ENCODE measurements at places on chromosomes 16 and 17.
A peak's percentile ranks its signal among the peaks of the same experiment; 100 is the strongest.

- H3K4me1 ChIP-seq = no peaks in the 10 kb centered on the region
- H3K4me3 ChIP-seq = no peak overlapping the region
Observed at GRCh38 chr17:51653878-51654277, 393.5 kb downstream of the UTP18 start.

- H3K27ac ChIP-seq = no peak overlapping the region
- no peaks in the 10 kb centered on the region for H3K36me3 ChIP-seq
- no peak overlapping the region for H3K4me3 ChIP-seq
- DNase-seq = no peak
- H3K4me1 ChIP-seq = peaks cover 8% of the 10 kb centered on the region
- H3K27me3 ChIP-seq = no peaks in the 10 kb centered on the region
Observed at GRCh38 chr17:7748076-7748775, 30.7 kb downstream of the DNAH2 start.

DNA sequence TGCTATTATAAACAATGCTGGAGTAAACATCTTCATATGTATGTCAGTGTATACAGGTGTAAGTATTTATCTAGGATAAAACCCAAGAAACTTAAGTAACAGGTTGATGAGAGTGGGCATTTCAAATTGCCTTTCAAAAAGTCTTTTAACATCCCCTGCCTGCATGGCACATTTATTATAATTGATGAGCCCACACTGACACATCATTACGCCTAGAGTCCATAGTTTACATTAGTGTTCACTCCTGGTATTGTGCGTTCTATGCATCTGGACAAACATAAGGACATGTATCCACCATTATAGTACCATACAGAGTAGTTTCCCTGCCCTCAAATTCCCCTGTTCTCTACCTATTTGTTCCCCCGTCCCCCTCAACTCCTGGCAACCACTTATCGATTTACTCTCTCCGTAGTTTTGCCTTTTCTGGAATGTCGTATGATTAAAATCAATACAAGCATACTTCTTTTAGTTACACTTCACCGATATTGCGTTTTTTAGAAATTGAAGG is 53.7 kb downstream of the NACA2 start:
- no peaks in the 10 kb centered on the region for H3K27me3 ChIP-seq
- H3K4me1 ChIP-seq = no peaks in the 10 kb centered on the region
- no peak overlapping the region for H3K27ac ChIP-seq
- no peaks in the 10 kb centered on the region for H3K36me3 ChIP-seq
- DNase-seq = no peak

DNA sequence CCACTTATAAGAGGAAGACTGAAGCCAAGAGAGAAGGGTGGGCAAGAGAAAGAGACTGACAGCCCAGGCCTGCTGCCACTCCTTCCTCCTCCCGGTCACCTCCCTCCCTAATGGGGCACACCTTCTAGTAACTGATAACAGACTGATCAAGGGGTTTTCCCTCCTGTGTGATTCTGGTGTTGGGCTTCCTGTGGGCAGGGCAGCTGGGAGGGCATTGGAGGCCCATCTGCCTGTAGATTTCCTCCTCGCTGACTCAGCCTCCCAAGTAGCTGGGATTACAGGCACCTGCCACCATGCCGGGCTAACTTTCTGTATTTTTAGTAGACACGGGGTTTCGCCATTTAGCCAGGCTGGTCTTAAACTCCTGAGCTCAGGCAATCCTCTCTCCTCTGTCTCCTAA is 16.2 kb downstream of the CA4 start:
- no peaks in the 10 kb centered on the region for H3K27me3 ChIP-seq
- peaks cover 21% of the 10 kb centered on the region for H3K4me1 ChIP-seq
- H3K36me3 ChIP-seq = no peaks in the 10 kb centered on the region
- no peak overlapping the region for H3K27ac ChIP-seq
- no peak for DNase-seq

GRCh38 chr17:83149761-83150251 is 70.4 kb downstream of the METRNL start:
- H3K27me3 ChIP-seq = no peaks in the 10 kb centered on the region
- no peaks in the 10 kb centered on the region for H3K36me3 ChIP-seq
- H3K27ac ChIP-seq = no peak overlapping the region
- no peak for DNase-seq

- peak overlapping the region; percentile 94 for H3K27ac ChIP-seq
- no peaks in the 10 kb centered on the region for H3K27me3 ChIP-seq
- H3K4me3 ChIP-seq = peak overlapping the region; percentile 86
- peaks cover 16% of the 10 kb centered on the region for H3K4me1 ChIP-seq
- no peak for DNase-seq
Observed at GRCh38 chr17:34981538-34982241, 1.4 kb downstream of the LIG3 start.

GRCh38 chr17:15918261-15918660 is 26.7 kb upstream of the ADORA2B start:
- peaks cover 38% of the 10 kb centered on the region for H3K4me1 ChIP-seq
- H3K4me3 ChIP-seq = no peak overlapping the region
- H3K27me3 ChIP-seq = peaks cover 18% of the 10 kb centered on the region

GRCh38 chr17:48854774-48855476 is 24.1 kb downstream of the CALCOCO2 start:
- no peak overlapping the region for H3K4me3 ChIP-seq
- H3K27ac ChIP-seq = no peak overlapping the region
- H3K27me3 ChIP-seq = no peaks in the 10 kb centered on the region
- DNase-seq = no peak
- H3K36me3 ChIP-seq = peaks cover 92% of the 10 kb centered on the region

GRCh38 chr17:57257895-57258851 is 1.9 kb downstream of the MSI2 start:
- H3K4me1 ChIP-seq = peaks cover 16% of the 10 kb centered on the region
- H3K27me3 ChIP-seq = peaks cover 9% of the 10 kb centered on the region
- H3K4me3 ChIP-seq = peak overlapping the region; percentile 53
- DNase-seq = no peak
- peaks cover 17% of the 10 kb centered on the region for H3K36me3 ChIP-seq
- H3K27ac ChIP-seq = no peak overlapping the region

DNA sequence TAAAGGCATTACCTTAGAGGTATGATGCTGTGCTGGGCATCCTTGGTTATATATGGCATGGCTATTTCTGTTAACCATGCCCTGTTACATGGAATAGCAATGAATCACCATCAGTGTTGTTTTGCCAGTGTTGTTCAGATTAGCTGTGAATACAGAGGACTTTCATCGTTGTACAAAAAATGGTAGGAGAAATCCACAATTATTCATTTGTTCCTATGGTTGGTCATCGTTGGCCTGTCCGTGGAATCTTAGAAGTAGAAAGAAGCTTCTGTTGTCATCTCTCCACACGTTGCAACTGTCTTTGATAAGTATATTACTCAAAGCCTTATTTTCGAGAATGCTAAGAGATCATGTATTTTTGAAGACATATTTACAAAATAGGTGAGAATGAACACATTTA is 114.3 kb upstream of the CACNG5 start:
- H3K36me3 ChIP-seq = peaks cover 8% of the 10 kb centered on the region
- DNase-seq = no peak
- no peaks in the 10 kb centered on the region for H3K27me3 ChIP-seq

GRCh38 chr16:373848-374615 is 3.7 kb upstream of the MRPL28 start:
- H3K36me3 ChIP-seq = peaks cover 55% of the 10 kb centered on the region
- no peak overlapping the region for H3K4me3 ChIP-seq
- no peak for DNase-seq
- no peak overlapping the region for H3K27ac ChIP-seq
- peaks cover 20% of the 10 kb centered on the region for H3K4me1 ChIP-seq
- no peaks in the 10 kb centered on the region for H3K27me3 ChIP-seq

- DNase-seq = peak; percentile 85
- peak overlapping the region; percentile 11 for H3K4me3 ChIP-seq
- H3K27ac ChIP-seq = peak overlapping the region; percentile 95
- H3K4me1 ChIP-seq = peaks cover 49% of the 10 kb centered on the region
- no peaks in the 10 kb centered on the region for H3K27me3 ChIP-seq
- no peaks in the 10 kb centered on the region for H3K36me3 ChIP-seq
Observed at GRCh38 chr17:50949989-50950877, 84.1 kb upstream of the TOB1 start.

GRCh38 chr16:85498607-85499006 is 114.5 kb upstream of the GSE1 start:
- DNase-seq = no peak
- no peaks in the 10 kb centered on the region for H3K36me3 ChIP-seq
- H3K27ac ChIP-seq = no peak overlapping the region

DNA sequence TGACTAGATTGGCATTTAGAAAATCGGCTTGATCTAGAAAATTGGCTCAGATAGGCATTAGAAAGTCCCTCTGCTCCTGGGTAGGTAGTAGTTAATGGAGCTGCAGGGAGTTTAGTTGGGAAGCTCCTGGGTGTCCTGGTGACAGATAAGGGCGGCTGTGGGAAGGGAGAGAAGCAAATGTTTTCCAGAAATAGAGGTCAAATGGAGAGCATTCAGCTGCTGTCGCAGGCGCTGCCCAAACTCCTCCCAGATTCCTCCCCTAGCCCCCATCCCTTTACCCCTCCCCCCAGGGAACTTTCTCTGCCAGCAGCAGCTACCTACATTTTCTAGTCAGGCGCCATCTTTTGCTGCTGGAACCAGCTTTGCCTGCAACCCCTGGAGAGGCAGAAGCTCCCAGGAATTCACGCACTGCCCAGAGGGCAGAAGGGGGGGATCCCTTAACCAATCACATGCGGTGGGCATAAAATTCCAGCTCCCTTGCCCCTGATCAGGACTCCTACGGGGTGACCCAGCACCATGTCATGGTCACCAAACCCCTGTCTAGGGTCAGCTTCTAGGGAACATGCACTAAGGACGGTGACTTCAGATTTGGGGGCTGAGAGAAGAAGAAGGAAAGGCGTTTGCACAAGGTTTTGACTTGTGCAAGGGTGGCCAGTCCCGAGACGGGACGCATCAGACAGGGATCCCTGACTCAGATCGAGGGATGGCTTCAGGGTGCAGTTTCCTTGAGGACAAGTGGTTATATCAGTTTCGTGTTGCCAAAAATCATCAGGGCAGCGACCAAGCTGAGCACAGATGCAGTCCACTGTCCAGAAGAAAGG is 43.8 kb downstream of the SOCS1 start:
- DNase-seq = no peak
- no peaks in the 10 kb centered on the region for H3K27me3 ChIP-seq
- no peak overlapping the region for H3K4me3 ChIP-seq

GRCh38 chr17:79041723-79042420 is 17.9 kb downstream of the C1QTNF1 start:
- no peak overlapping the region for H3K4me3 ChIP-seq
- H3K27ac ChIP-seq = no peak overlapping the region
- peaks cover 6% of the 10 kb centered on the region for H3K27me3 ChIP-seq
- peaks cover 3% of the 10 kb centered on the region for H3K4me1 ChIP-seq

- DNase-seq = no peak
- H3K4me3 ChIP-seq = no peak overlapping the region
- H3K27me3 ChIP-seq = no peaks in the 10 kb centered on the region
- no peaks in the 10 kb centered on the region for H3K4me1 ChIP-seq
Observed at GRCh38 chr16:56400458-56400857, 24.9 kb downstream of the AMFR start.

- DNase-seq = no peak
- no peak overlapping the region for H3K4me3 ChIP-seq
- no peaks in the 10 kb centered on the region for H3K27me3 ChIP-seq
- no peaks in the 10 kb centered on the region for H3K4me1 ChIP-seq
- H3K27ac ChIP-seq = no peak overlapping the region
Observed at GRCh38 chr17:73379826-73380225, 68.0 kb upstream of the CDC42EP4 start.
